ENCODE measurements at places on chromosomes 1 and 21. TPM values are rescaled to one million over a fixed set of nuclear protein-coding genes. Genes with fewer than 3 reads are reported as not detected.

DNA sequence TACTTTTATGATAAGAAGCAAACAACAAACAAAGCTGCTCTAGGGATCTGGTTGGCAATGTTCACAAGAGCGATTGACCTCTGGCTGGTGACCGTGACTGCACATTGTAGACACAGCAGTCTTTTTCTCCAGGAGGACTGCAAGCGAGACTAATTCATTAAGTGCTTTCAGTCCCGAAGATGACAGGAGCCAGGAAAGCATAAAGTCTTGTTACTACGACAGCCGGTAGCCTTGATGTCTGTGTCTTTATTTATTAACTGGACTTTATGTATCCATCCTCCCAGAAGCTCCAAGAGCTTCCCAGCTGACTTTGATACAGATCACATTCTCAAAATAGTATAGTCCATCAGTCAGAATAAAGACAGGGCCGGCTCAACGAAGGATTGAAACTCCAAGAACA is 18.2 kb downstream of the FAM163A start:
- no peak for DNase-seq

DNA sequence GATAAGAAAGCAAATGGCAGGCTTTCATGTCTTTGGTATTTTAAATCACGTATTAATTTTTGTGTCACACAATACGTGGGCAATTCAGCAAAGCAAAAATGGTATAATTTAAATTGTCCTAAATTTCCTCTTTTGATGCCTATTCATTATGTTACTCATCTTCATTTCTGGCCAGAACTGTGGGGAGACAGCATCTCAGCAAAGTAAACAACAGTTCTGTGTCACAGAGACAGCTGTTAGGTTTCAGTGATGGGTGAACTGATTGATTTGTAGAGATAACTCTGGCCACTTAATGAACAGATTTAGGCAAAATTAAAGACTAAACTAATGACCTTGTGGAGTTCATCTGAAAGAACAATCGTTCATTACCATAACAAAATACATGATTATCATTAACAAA is 49.2 kb downstream of the FH start:
- no peak for DNase-seq

- no peak for DNase-seq
These were observed 16.7 kb downstream of the COL8A2 start for GRCh38 chr1:36108314-36108713.

- DNase-seq = no peak
These were observed 49.8 kb upstream of the GJB5 start for GRCh38 chr1:34705077-34705476.

- no peak for DNase-seq
These were observed 14.6 kb downstream of the STMN1 start for GRCh38 chr1:25891606-25892005.

DNA sequence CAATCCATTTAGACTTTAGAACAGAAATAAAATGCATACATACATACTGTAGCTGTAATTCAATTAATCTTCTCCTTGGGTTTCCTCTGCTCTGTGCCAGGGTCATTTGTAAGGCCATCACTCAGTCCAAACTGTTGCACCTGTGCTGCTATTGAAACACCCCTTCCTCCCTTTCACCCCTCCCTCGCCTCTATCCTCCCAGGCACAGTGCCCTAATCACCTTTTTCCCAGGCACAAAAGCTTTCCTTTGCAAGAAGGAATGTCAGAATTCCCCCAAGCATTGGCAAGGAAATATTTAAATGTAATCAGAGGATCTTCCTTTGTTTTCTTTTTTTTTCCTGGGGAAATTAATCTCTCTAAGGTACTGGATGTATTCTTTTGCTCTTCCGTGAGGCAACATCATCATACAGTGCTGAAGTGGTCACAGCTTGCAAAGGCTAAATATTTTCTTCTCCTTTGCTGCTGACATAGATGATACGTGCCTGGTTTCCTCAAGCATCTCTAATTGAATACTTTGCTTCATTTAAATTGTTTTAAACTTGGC is 339.3 kb upstream of the NR5A2 start:
- no peak for DNase-seq

DNA sequence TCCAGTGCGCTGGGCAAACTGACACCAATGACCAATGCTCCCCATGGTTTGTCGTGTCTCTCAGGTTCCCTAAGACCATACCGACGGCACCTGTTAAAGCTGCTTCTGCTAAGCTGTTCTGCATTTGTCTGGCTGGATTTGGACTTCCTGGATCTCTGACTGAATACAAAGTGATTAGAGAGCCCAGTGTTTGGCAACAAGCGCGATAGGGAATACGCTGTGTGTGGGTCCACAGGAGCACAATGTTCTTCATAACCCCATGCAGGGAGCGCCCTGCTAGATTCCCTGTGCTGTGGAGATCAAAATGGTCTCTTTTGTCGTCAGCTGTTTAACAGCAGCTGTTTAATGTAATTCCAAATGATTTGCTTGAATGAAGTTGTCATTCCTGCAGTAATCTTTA is 26.0 kb upstream of the ESRRG start:
- no peak for DNase-seq

DNA sequence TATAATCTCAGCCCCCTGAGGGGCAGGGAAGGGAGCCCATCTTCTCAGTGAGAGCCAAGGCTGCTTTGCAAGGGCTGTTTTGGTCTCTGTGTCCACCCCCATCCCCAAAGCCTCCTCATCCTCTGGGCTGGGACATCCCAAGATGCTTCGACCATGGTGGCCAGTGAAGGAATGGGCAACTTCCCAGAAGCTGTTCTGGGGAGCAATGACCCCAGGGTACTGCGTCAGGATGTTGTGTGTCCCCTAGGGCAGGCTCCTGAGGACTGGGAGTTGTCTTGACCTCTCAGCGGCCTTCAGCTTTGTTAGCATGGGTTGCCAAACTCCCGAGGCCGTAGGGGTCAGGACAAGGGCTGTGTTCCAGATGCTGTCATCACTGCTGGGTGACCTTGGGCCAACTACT is 238.4 kb upstream of the POU3F1 start:
- no peak for DNase-seq

- DNase-seq = no peak
These were observed 2.2 kb downstream of the CLEC20A start for GRCh38 chr1:178494569-178494971.

RXFP4 gene
- not detected for total RNA-seq

ZNF496 gene
- 30.9 TPM for total RNA-seq

LIPI gene
- not detected for total RNA-seq

IGSF5 gene
- 0.17 TPM for total RNA-seq

All from Caki2 (cell line).